ENCODE measurements at places on chromosomes 5 and 9.
A peak's percentile ranks its signal among the peaks of the same experiment; 100 is the strongest.

GRCh38 chr9:35662437-35662836 lies 2.6 kb downstream of the ARHGEF39 start:
- no peak for ATAC-seq

GRCh38 chr5:132251220-132251725 lies 6.2 kb upstream of the PDLIM4 start:
- ATAC-seq = no peak

DNA sequence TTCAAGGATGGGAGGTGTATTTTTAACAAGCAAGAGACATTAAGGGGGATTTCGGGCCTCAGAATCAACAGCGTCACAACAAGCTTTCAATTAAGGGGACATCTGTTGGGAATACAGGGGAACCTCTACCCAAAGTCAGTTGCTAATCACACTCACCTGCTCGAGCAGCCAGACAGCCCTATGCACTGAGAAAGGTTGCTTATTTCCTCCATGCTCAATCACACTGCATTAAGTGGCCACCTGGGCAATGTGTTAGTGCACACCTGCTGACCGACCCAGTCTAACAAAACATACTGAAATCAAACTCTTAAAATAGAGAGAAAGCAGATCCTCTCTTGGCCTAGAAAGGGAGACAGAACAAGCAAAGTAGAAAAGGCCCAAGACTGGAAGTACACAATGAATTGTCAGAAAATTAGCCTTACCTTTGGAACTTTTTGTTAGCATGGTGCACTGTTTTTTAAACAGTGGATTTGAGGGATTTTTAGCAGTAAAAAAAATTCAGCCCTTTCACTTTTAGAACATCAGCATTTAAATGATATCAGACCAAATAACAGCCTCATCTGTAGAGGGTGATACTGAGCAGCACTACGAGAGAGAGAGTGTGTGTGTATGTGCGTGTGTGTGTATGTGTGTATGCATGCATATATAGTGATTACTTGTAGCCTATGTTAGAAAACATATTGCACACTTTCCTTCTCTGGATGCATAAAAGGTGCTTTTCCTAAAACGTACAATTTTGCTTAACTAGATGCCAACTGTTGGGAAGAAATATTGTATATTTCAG lies 1118.6 kb upstream of the DMAC1 start:
- no peak for ATAC-seq

DNA sequence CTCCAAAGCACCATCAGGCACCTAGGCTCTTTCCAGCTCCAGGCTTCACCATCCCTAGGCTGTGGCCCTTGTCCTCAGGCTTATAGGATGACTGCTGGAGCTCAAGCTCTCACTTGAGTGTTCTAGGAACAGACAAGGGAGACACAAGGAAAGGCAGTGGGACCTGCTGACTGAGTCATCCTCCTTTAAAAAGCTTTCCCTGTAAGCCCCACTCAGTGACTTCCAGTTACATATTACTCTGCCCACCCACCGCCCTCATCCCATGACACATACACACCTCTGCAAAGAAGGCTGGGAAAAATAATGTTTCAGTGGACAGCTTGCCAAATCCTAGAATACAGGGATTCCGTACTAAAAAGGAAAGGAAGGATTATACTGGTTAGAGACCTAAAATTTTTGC lies 154.2 kb upstream of the ZNF366 start:
- no peak for ATAC-seq

DNA sequence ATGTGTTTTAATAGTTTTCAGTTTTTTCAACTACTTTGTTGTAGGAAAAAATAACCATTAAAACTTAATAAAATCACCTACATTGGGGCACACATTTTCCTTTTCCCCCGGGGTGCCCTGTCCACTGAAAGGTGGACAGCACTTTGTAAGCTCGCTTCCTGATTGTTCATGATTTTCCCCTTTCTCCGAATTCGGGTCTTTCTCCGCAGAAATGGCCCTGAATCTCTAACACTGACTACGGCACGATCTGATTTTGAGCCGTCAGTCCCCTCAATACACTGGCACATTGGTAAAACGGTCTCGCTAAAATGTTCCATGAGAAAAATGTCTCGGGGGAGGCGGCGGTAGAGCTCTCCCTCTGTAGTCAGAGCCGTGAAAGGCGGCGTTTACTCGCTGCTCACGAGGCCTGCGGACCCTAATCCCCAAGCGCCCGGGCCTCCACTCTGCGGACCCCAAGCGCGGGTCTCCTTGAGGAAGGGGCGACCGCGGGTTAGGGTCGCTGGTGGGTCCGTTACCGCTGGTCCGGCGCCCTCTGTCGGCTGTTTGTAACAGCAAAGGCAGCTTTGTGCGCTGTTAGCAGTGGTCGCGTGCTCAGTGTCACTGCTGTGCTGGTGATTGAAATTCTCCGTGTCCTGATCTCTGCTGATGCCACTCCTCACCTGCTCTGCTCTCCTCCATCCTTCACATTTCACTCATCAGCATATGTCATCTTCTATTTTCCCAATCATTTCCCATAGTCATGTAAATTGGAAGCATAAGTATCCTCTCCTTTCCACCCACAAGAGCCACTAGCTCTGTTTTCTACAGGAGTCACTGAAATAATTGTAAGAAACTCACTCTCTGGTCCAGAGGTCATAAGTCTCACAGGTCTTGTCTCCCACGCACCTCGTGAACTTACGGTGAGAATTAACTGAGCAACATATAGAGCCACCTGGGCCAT lies 10.8 kb upstream of the IFNA2 start:
- peak; percentile 67 for ATAC-seq

DNA sequence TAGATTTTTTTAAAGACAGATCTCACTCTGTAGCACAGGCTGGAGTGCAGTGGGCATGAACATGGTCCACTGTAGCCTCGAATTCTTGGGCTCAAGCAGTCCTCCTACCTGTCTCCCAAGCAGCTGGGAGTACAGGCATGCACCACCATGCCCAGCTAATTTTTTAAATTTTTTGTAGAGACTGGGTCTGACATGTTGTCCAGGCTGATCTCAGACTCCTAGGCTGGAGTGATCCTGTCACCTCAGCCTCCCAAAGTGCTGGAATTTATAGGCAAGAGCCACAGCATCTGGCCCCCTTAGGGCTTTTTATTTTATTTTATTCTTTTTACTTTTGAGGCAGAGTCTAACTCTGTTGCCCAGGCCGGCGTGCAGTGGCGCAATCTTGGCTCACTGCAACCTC lies 56.4 kb downstream of the NSD1 start:
- ATAC-seq = no peak

GRCh38 chr9:110104261-110104809 lies 103.6 kb downstream of the C9orf152 start:
- ATAC-seq = no peak

DNA sequence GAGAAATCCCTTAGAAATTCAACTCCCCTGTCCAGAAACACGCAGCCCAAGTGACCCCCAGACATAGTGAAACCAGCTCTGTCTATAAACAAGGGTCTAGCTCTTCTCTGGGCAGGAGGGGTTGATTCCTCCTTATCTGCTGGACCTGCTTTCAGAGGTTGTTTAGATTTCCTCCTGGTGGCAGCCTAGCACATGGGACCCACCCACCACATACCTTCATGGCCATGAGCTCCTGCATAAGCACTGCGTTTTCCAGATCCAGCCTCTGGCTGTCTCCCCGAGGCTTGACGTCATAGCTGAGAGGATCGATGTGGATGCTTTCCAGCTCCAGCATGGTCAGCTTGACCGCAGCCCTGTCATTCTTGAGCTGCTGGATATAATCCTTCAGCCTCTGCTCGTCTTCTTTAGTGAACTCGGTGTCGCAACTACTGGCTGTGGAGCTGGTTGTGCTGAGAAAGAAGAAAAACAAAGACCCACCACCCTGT lies 77.0 kb downstream of the DCP2 start:
- ATAC-seq = no peak

GRCh38 chr9:28720746-28721145 lies 1147.5 kb upstream of the C9orf72 start:
- ATAC-seq = no peak

- no peak for ATAC-seq
Observed at GRCh38 chr5:169746147-169746694, 109.1 kb downstream of the DOCK2 start.

DNA sequence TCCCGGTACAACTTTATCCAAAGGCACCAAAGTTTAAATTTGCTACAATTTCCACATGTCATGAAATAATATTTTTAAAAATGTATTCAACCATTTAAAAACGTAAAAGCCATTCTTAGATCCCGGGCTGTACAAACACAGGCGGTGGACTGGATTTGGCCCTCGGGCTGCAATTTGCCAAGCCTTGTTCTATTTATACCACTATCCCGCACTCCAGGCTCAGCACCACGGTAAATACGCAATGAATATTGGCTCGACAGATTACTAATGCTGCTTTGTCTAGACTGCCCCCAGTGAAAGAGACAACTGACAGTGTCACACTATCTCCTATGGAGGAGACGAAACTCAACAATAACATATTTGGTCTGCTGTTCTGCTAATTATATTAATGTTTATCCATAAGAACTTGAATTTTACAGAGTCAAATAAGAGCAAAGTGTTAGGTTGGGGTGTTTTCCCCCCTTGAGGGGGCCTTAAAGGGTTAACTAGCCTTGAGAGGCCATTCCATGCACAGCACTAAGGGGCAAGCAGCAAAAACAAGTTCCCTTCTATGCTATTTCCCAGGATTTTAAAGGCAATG lies 98.1 kb downstream of the MARCHF11 start:
- ATAC-seq = no peak

GRCh38 chr9:100355561-100355960 lies 2.8 kb upstream of the TEX10 start:
- no peak for ATAC-seq

DNA sequence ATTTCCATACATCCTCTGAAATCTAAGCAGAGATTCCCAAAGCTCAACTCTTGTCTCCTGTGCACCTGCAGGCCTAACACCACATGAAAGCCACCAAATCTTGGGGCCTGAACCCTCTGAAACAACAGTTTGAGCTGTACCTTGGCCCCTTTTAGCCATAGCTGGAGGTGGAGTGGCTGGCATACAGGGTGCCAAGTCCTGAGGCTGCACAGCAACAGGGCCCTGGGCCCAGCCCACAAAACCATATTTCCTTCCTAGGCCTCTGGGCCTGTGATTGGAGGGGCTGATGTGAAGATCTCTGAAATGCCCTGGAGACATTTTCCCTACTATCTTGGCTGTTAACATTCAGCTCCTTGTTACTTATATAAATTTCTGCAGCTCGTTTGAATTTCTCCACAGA lies 26.5 kb downstream of the DOCK2 start:
- no peak for ATAC-seq

DNA sequence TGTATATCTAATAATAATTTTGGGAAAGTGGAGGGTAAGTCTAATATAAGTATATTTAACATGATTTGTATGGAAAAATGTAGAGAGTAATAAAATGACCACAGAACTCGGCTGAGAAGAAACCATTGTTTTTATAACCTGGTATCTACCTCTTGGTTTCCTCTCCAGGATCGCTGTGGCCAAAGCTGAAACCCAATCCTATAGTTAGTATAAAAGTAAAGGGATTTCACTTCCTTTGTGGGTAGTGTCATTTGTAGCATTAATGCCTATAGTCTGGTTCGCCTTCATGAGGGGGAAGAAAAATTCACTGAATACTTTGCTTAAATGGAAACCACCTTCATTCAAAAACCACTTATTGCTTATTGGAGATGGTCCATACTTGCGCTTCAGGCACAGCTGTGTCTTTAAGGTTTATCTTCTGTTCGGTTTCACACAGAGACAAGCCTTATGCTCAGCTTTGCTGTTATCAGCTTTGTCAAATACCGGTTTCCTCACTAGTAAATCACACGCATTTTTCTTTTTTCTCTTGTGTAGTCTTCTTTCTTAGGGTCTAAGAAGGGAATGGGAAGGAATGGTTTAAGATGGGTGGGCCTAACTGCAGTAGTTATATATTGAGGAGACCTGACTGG lies 12.1 kb downstream of the PIK3R1 start:
- ATAC-seq = no peak

- ATAC-seq = no peak
Observed at GRCh38 chr9:113589890-113590289, 126.4 kb downstream of the RGS3 start.

- no peak for ATAC-seq
Observed at GRCh38 chr5:2761921-2762488, 10.5 kb upstream of the IRX2 start.

GRCh38 chr5:124466011-124466410 lies 280.4 kb downstream of the ZNF608 start:
- ATAC-seq = no peak

DNA sequence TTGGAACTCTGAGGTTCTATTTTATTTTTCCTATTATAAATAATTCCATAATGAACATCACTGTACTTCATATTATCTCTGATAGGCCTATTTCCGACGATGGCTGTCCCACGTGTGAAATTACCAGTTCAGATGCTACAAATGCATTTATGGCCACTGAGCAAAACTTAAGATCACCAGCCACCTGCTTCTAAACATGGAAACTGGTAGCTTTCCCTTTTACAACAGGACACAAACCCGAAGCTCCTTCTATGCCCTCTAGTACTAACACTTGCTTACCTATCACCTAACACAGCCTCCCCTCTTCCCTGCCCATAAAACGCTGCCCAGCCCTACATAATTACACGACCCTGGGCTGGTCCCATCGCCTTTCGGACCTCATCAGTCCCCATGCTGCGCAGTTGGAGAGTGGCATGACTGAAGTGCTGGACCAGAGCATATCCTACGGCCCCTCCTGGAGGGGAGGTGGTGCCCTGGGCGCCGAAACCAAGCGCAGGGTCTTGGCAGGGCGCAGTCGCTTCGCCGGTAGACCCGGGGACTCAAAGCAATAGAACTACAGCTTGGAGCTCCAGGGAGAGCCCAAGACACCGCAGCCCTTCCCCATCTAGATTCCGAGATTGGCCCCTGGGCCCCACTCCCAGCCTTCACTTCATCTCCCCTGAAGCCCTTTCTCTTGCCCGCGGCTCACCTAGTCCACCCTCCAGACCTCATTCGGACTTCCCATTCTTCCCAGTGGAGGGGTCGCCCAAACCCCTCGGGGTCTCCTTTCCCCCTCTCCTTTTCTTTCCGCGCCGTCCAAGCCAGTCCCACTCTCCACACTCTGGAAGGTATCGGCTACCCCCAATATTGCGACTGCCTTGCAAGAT lies 1.0 kb upstream of the SAP30L start:
- ATAC-seq = no peak

GRCh38 chr5:113070901-113071300 lies 94.3 kb downstream of the DCP2 start:
- ATAC-seq = no peak

GRCh38 chr5:135887881-135888614 lies 7.6 kb downstream of the IL9 start:
- no peak for ATAC-seq

- ATAC-seq = no peak
Observed at GRCh38 chr5:74514888-74515551, 125.5 kb downstream of the ENC1 start.

GRCh38 chr9:6106711-6107339 lies 91.4 kb upstream of the RANBP6 start:
- no peak for ATAC-seq

GRCh38 chr9:79952401-79952800 lies 380.6 kb downstream of the TLE4 start:
- no peak for ATAC-seq

DNA sequence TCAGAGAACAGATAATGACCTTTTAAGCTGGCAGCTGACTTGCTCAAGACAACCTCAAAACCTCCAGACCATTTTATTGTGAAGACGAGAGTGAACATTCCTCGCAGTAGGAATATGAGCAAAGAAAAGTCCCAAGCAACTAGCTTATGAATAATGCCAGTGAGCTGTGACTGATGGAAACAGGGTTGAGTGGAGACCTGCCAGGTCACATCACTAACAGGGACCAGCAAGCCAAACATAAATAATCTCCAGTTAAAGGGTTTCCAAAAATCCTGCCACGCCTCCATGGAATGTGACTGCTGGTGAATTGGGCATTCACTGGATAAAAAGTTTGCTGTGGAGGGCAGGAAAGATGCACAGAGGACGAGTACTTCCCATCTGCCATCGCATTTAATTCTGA lies 185.4 kb downstream of the CRB2 start:
- no peak for ATAC-seq

- no peak for ATAC-seq
Observed at GRCh38 chr9:121945281-121945680, 147.8 kb downstream of the TTLL11 start.

All from activated CD4-positive, CD25-positive, alpha-beta regulatory T cell treated with anti-CD3 and anti-CD28 coated beads, Interleukin-2, amount 50 U/mL, for 24 hours (primary cell).